ENCODE measurements at places on chromosomes 6 and 20.

- DNase-seq, result no peak
These were observed 9.5 kb upstream of the NKX2-2 start for GRCh38 chr20:21523281-21523868.

- DNase-seq, result no peak
These were observed 1241.7 kb upstream of the ADGRB3 start for GRCh38 chr6:67393356-67393755.

- no peak for DNase-seq
These were observed 42.1 kb upstream of the PTPRT start for GRCh38 chr20:43231829-43232228.

- DNase-seq, result no peak
These were observed 547.6 kb downstream of the TBC1D32 start for GRCh38 chr6:120786682-120787081.
